Gastroesophageal sphincter (tissue), 4 donors: ENCODE measurements at places on chromosomes 12 and 14. TPM values are rescaled to one million over a fixed set of nuclear protein-coding genes. Genes with fewer than 3 reads are reported as not detected.

GRCh38 chr14:98167275-98167674 lies 1104.7 kb downstream of the BCL11B start:
- no peak for ATAC-seq

- ATAC-seq: peak; percentile 61
These were observed 100.5 kb downstream of the LRRC74A start for GRCh38 chr14:76926521-76927251.

- peak; percentile 70 for ATAC-seq
These were observed 1.6 kb upstream of the INF2 start for GRCh38 chr14:104687601-104688504.

- ATAC-seq: no peak
These were observed 46.3 kb downstream of the PPHLN1 start for GRCh38 chr12:42372154-42372791.

DNA sequence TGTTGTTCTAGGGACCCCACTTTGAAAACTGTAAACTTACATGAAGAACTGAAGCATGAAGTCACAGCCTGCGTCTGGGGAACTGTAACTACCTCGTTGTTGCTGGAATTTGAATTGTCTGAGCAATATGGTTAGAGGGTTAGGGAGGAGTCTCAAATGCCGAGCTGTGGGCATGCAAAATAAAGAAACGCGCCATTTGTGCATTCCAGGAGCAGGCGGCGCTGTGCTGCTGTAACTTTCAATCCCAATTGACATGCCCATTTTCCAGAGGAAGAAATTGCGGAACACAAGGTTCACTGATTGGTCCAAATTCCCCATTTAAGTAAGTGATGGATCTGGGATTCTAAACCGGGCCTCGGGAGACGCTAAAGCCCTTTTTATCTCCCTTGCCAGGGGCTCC lies 61.3 kb downstream of the ZNF664 start:
- no peak for ATAC-seq

DNA sequence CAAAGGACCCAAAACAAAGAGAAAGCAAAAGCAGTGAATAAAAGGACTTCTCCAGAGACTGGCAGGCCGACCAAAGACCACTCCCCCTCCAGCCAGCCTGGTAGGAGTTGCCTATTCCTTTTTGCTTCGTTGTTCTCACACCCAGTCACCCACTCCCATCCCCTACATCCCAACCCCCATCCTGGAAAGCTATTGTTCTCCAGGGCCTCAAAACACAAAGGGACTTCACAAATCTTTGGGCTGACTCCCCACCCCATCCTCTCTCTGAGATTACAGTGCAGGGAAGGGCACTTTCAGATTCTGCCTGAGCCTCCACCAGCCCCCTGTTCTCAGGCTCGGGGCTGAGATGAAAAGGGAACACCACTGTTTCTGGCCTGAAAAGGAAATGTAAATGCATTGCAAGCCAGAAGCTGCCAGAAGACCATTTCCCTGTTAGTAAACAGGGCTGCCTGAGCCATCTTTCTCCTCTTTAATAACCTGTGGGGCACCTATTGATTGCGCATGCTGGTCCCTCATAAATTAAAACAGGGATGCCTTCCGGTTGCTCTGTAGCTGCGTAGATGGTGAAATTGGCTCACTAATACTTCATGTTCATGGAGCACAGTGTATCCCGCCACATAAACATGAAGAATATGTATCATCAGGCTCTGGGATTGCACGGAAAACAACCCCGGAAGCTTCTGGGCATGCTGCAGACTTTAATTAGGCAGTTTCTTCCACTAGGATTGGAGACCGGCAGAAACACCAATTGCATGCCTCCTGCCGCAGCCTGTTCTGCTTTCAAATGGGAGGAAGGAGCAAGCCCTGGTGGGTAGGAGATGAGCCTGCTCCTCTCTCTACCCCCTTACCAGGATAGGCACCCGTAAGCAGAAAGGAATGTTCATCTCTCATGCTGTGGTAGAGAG lies 130.3 kb upstream of the FUT8 start:
- no peak for ATAC-seq

- ATAC-seq: no peak
These were observed 140.3 kb downstream of the SLC38A6 start for GRCh38 chr14:61121355-61121787.

DNA sequence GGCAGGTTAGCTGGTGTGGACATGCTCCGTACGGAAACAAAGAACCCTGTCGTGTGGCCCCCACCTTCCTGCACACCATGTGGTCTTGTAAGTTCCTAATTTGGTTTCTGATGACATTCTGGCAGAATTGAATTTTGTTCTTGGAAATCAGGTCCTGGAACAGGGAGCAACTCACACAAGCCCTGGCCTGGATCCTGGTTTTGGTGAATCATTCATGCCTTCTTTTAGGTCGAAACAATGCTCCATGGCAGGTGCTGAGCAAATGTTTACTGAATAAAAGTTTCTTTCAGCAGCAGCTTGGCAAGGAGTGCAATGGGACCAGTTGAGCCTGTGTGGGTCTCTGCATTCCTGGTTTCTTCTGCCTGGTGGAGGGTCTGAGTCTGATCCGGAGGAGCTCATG lies 978.4 kb downstream of the BCL11B start:
- no peak for ATAC-seq

DNA sequence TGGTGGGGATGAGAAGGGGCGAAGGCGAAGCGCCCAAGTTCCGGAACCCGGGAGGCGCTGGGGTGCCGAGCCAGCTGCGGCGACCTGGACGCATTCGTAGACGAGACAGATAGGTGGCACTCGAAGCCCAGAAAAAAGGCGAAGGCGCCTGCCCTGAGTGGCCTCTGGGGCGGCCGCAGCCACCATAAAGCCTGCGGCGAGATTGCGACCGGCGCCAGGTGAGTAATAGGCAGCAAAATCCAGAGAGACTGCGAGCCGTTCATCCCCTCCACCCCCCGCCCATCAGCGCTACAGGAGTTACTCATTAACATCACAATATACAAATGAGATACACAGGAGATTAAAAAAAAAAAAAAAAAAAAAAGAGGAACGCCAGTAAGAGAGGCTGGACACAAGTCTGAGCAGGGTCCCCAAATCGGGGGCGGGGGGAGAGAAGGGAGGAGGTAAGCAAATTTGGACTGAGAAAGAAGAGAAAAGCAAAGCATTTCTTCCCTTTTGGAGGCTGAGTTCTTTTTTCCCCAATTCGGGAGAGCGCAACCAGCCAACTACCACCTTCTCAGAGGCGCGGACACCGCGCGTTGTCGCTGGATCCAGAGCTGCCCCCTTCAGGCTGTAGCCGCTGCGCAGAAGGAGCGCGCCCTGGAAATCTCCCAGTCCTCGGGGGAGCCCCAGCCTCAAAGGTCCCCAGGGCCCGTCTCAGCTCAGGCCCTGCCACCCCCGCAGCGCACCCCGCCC lies 15.7 kb downstream of the TBX3 start:
- ATAC-seq: peak; percentile 81

DNA sequence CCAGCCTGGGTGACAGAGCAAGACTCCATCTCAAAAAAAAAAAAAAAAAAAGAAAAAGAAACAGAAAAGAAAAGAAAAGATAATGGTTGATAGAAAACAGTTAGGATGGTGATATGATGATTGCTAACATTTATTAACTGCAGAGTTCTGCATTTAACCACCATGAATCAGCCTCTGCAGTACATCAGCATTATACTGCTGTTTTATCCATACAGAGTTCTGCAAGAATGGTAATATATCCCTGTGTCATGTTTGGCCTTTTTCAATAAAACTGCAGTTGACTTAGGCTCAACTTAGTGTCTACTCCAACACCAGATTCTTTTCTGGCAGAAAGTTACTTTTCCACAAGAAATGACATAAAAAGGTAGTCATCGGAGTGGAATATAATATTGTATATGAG lies 62.6 kb downstream of the DUSP6 start:
- no peak for ATAC-seq

- peak; percentile 60 for ATAC-seq
These were observed 64.4 kb upstream of the FUT8 start for GRCh38 chr14:65348137-65348536.

DNA sequence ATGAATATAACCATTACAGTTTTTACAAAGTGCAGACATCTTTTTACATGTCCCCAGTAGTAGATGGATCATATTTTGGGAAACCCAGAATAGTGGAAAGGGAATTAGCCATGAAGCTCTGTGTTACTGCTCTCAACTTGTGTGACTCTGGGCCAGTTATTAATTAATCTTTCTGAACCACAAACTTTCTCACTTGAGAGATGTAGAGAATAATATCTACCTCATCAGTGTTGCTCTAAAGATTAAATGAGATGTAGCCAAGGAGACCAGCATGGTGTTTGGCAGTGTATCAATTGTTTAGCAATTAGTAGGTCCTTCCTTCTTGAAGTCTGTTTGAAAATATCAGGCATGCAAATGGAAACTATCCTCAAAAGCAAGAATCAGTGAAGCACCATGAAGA lies 169.2 kb downstream of the TMTC2 start:
- no peak for ATAC-seq

DNA sequence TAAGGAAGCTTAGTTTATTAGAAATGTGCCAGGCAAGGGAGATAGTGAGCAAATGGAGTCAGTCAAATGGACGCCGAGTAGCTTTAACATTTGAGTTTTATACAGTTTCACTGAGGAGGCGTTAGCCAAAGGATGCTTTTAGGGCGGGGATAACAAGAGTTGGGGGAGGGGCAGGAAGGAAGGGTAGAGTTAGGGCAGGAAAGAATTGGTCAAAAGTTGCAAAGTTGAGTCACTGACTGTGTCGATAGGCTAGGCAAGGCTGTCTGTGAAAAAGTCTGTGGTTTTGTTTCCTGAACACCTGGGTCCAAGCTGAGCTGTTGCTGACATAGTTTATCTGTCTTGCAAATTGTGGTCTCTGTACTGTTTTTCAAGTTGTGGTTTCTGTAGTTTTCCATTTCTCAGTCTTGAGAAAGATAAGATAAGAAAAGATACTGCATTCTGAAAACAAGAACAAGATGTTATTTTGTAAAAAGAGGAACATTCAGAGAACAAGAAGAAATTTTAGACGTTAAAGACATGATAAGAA lies 62.6 kb upstream of the RESF1 start:
- peak; percentile 41 for ATAC-seq

Gene ETFBKMT
- 6.1 TPM for total RNA-seq

Gene CACNB3
- total RNA-seq: 39.2 TPM

Gene ABCB9
- total RNA-seq: 4.0 TPM

Gene AMN
- 0.59 TPM for total RNA-seq

Gene IGFBP6
- 632 TPM for total RNA-seq

Gene MANSC4
- not detected for total RNA-seq

Gene RPGRIP1
- total RNA-seq: 0.13 TPM

Gene POTEG
- not detected for total RNA-seq

Gene RFX4
- total RNA-seq: not detected

Gene FGD6
- total RNA-seq: 31.2 TPM

Gene CLEC1A
- 3.3 TPM for total RNA-seq

Gene MTERF2
- 28.6 TPM for total RNA-seq

Gene GUCY2C
- not detected for total RNA-seq
